Naive thymus-derived CD4-positive, alpha-beta T cell (primary cell): ENCODE measurements at places on chromosomes 5 and 9. TPM values are rescaled to one million over a fixed set of nuclear protein-coding genes. Genes with fewer than 3 reads are reported as not detected.

PCDHB16 gene
- total RNA-seq, result not detected

DNA sequence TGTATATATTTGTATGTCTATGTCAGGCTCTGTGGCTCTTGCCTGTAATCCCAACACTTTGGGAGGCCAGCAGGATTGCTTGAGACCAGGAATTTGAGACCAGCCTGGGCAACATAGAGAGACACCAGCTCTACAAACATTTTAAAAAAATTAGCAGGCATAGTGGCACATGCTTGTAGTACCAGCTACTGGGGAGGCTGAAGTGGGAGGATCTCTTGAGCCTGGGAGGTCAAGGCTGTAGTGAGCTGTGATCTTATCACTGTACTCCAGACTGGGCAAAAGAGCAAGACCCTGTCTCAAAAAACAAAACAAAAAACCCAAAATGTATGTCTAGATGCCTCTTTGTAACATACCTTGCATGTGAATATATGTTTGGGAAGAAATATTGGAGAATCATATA lies 15.8 kb downstream of the ARRDC3 start:
- no peak for DNase-seq

RORB gene
- total RNA-seq, result not detected

DNA sequence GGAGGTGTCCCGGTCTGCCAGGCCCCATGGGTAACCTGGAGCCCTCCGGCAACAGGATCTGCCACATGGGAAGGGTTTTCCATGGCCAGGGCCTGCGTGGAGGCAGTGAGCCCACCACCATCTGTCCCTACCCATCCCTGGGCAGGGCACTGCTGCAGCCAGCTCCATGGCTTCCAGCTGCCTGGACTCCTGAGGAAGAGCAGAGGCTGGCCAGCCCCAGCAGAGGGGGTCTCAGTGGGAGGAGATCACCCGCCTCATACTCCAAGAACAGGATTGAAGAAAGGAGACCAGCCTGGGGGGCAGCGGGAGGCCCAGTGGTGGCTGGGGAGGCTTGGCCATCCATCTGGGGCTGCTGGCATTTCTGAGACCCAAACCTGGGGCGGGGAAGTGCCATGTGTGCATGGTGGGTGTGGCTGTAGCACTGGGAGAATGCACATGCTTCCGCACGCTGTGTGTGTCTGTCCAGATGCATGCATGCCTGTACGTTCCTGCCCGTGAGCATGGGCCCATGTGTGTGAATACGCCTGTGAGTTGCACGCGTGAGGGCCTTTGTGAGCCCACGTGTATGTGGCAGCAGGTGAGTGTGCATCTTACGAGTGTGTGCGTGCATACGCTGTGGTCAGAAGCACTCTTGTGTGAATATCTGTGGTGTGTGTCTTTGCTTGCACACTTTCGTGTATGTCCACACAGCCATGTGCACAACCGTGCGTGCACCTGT lies 78.5 kb downstream of the LMX1B start:
- no peak for DNase-seq

- no peak for DNase-seq
Observed at GRCh38 chr9:95770653-95771131, 104.8 kb upstream of the ERCC6L2 start.

DNA sequence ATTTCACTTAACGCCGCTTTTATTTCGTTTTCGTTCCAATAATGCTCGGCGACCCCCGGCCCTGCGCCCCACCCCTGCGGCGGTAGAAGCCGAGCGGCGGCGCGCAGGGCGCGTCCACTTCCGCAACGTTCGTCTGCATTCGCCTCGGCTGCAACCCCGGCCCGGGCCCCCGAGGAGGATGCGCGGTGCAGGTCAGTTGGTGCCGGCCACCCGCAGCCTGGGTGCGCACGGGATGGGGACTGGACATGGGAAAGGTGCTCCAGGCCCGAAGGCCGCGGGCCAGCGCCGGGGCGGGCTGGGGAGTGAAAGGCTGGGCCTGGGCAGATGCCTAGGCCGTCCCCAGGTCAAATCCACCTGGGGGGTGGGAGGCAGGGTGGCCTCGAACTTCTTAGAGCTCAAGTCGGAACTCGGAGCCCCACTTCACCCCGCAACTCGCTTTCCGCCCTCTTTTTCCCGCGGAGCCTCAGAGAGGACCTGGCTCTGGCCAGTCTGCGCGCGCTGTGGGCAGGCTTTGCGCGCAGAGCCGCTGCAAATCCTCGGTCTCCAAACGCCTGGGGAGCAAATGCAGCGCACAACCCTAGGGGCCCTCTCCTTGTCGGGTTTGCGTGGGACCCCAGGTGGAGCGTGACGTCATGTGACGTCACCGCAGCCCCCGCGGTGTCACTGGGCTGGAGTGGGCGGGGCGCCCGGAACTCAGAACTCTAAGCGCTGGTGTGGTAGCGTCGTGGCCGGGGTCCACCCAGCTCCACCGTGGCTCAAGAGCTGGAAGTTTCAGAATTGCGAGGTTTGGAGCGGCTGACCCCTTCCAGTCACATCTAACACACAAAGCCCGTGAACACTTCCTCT lies 3.3 kb downstream of the TLX3 start:
- no peak for DNase-seq

GRCh38 chr5:89733772-89734171 lies 675.8 kb downstream of the CETN3 start:
- no peak for DNase-seq

DNA sequence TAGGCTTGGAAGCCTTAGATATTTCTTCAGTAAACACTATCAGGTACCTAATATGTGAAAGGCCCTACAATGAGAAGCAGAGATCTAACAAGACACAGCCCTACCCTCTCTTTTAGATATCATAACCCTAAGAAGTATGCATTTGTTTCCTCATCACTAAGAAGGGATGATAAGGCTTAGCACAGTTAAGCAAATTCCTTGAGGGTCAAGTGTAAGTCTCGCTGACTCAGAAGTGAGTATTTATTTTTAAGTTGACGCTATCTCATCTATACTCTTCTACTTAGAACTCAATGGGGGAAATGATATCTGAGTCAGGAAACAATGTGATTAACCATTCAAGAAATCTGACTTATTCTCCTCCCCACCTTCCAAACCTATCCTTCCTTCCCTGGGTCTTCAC lies 149.7 kb downstream of the ESM1 start:
- no peak for DNase-seq

- no peak for DNase-seq
Observed at GRCh38 chr5:159975462-159976019, 33.4 kb upstream of the TTC1 start.

GRCh38 chr5:53895091-53895683 lies 334.7 kb downstream of the NDUFS4 start:
- DNase-seq, result no peak
